ENCODE measurements at places on chromosomes 13 and 19. TPM values are rescaled to one million over a fixed set of nuclear protein-coding genes. Genes with fewer than 3 reads are reported as not detected.

FAAP24 gene
- total RNA-seq, result 4.9 TPM

CRX gene
- not detected for total RNA-seq

CCDC169 gene
- not detected for total RNA-seq

DENND1C gene
- total RNA-seq, result 0.54 TPM

FZR1 gene
- total RNA-seq, result 60.3 TPM

KLHL1 gene
- total RNA-seq, result not detected

CEACAM8 gene
- total RNA-seq, result not detected

C19orf33 gene
- 135 TPM for total RNA-seq

CATSPERD gene
- not detected for total RNA-seq

ZNF132 gene
- not detected for total RNA-seq

ARL11 gene
- total RNA-seq, result not detected

ONECUT3 gene
- 22.1 TPM for total RNA-seq

ARHGEF7 gene
- total RNA-seq, result 46.2 TPM

INSL3 gene
- total RNA-seq, result 0.96 TPM

CACNA1A gene
- 7.5 TPM for total RNA-seq

SMIM44 gene
- not detected for total RNA-seq

ZNF837 gene
- 3.2 TPM for total RNA-seq

PTGIR gene
- not detected for total RNA-seq

LILRB2 gene
- not detected for total RNA-seq

C19orf81 gene
- total RNA-seq, result 14.5 TPM

CERS1 gene
- total RNA-seq, result 0.96 TPM

KCNRG gene
- total RNA-seq, result 2.5 TPM

CD22 gene
- total RNA-seq, result 7.0 TPM

APLP1 gene
- 41.2 TPM for total RNA-seq
